Suprapubic skin (tissue), 4 donors: ENCODE measurements at places on chromosomes 11 and 22. TPM values are rescaled to one million over a fixed set of nuclear protein-coding genes. Genes with fewer than 3 reads are reported as not detected.

DHCR7 gene
- total RNA-seq: 72.7 TPM

DNA sequence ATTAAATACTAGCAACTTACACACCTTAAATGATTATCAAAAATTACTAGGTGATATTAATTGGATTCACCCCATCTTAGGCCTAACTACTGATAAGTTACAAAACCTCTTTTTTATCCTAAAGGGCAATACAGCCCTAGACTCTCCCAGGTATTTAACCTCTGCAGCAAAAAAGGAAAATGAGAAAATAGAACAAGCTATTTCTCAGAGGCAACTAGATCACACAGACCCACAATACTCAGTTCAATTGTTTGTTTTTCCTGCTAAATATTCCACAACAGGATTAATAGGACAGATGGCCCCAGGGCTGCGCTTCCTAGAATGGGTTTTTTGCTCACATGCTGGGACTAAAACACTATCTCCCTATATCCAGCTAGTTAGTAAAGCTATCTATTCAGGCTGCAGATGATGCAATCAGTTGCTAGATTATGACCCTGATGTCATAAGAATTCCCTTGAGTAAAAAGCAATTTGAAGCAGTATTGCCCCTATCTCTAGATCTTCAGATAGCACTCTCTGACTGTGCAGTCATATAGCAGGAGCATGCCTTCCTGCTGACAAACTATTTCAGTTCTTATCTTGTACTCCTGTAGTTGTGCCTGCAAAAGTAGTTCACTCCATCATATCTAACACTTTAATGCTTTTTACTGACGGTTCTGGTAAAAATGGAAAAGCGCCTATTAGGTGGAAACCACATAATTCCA is 1595.5 kb upstream of the TENM4 start:
- no peak for DNase-seq

DNA sequence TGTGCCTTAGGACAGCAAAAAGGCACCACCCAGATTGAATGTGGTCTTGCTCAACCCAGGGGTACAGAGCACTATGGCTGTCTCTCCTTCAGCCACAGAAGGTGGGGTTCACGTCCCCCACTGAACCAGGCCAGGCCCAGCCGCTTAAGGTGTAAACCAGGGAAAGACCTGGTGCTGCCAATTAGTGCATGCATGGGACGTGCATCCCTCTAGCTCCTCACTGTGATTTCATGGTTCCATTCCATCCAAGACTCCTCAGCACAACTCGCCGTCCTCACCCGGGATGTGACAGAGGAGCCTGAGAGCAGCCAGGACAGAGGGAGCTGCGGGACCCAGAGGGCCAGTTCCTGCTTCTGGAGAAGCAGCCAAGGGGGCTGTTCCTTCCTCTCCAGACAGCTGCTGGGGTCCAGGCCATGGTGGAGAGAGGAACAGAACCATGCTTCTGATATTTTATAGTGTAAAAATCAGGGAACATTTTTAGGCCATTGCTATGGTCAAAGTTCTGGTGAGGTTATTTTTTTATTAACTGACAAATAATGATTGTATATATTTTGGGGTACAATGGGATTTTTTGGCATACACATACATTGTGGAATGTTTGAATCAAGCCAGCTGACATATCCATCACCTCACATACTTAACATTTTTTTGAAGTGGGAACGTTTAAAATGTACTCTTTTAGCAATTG is 492.2 kb upstream of the B3GAT1 start:
- DNase-seq: no peak

CRYBB3 gene
- total RNA-seq: not detected

DNA sequence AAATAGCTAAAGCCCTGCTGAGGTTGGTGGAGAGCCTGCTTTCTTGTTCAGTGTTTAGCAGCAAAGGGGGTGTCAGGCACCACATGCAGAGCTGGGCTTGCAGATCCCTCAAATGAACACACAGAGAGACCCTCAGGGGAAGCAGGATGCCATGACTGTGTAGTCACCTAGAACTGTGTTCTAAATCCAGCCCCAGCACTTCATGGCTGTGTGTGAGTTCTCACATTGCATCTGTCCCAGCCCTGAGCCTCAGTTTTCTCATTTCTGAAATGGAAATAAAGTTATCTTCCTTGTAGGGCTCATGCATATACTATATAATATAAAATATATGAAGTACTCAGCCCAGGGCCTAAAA is 47.1 kb downstream of the CWC15 start:
- no peak for DNase-seq

DNA sequence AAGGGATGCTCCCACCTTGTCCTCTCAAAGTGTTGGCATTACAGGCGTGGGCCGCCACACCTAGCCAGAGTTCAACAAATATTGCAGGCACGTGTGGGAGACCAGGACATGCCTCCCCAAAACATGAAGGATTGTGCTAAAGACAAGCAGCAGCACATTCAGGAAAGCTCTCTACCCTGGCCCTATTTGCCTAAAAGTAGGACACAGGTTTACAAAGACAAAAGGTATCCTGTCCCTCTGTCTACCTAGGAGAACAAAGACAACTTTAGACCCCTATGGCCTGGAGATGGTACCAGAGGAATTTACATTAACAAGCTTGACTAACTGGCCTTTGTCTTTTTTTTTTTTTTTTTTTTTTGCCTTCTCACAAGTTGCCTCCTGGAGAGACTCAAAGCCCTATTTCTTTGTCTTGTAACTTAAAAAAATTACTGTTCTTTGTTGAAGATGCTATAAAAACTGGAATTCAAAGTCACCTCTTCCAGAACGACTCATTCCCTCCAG is 859 bp upstream of the ACCS start:
- no peak for DNase-seq

GRCh38 chr11:116680349-116681125 is 92.2 kb downstream of the BUD13 start:
- DNase-seq: no peak

CHADL gene
- total RNA-seq: 18.8 TPM

GRCh38 chr11:122139595-122139866 is 23.5 kb upstream of the BLID start:
- no peak for DNase-seq

- DNase-seq: no peak
Measured at GRCh38 chr11:92885600-92885999, 83.9 kb upstream of the MTNR1B start.

DNA sequence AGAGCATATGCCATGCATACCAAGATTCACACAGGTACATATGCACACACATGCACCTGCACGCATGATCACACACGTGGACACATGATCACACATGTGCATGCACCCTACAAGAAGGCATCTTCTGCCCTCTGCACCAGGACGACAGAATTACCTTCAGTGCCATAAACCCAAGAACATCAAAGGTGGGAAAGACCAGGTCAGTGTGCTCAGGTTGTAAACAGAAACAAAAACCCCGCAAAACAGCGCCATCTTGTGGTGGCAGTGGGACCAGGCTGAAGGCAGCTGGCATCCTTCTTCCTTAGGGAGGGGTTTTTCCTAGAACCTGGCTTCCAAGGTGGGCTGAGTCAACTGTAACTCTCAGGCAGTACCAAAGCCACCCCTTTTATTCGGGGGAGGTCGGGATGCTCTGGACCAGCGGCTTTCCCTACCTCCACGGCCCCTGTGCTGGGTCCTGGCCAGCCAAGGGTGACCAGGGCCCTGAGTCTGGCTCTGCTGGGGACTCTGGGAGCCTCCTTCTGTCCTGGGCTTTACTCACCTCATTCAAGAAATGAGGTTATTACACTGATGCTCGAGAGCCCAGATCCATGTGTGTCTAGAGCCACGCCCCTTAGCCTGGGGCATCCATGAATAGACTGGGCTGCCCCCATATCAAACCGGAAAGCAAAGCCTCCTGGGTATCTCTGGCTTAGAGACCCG is 69.4 kb upstream of the FGF3 start:
- DNase-seq: no peak

DNA sequence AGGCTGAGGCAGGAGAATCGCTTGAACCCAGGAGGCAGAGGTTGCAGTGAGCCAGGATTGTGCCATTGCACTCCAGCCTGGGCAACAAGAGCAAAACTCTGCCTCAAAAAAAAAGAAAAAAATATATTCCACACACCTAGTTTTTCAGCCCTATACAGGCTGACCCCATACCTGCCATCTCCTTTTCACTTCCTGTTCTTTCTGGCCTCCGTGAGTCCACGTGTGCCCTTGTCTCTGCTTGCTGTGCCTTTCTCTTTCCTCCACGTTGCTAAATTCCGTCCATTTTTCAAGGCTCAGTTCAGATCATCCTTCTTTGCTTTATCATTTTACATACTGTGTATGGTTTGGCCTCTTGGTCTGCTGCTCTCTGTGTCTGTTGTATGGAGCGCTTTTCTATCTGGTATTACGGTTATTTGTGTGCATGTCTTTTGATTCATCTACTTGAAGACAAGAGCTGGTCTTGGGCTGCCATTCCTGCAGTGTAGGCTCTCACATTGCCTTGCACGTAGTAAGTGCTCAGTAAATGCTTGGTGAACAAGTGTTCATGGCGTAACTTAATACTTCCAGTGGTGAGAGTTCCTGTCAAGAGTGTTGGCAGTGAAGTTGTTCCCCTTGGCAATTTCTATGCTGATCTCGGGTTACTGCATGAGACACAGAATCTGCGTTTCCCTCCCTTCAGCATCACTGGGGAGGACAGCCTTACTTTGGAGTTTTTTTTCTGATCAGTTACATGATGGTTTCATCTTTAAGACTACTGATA is 57.5 kb downstream of the PTPRJ start:
- DNase-seq: no peak

- DNase-seq: no peak
Measured at GRCh38 chr22:36902143-36902926, 11.1 kb upstream of the CSF2RB start.

GRCh38 chr22:34427841-34428240 is 507.6 kb upstream of the LARGE1 start:
- no peak for DNase-seq

DNA sequence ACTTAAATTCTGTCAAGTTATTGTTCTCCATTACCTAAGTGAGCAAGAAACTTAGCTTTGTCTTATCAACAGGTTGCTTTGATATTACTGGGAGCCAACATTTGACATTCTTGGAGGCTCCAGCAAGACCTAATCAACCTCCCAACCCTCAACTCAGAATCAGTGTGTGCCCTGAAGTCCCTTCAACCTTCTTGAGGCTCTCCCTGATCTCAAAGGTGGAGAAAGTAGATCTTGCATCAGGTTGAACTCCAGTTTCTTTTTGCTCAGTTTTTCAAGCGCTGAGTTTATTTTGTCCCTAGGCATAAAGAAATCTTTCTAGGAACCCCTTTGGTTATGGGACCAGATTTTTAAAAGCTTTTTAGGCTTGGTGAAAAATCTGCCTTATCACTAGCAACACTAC is 1.4 kb downstream of the FAM111A start:
- no peak for DNase-seq

GRCh38 chr11:90700789-90701439 is 478.1 kb upstream of the CHORDC1 start:
- DNase-seq: no peak
